IPS-NIHi11 (cell line): ENCODE measurements at places on chromosomes 4 and X.
A peak's percentile ranks its signal among the peaks of the same experiment; 100 is the strongest.

DNA sequence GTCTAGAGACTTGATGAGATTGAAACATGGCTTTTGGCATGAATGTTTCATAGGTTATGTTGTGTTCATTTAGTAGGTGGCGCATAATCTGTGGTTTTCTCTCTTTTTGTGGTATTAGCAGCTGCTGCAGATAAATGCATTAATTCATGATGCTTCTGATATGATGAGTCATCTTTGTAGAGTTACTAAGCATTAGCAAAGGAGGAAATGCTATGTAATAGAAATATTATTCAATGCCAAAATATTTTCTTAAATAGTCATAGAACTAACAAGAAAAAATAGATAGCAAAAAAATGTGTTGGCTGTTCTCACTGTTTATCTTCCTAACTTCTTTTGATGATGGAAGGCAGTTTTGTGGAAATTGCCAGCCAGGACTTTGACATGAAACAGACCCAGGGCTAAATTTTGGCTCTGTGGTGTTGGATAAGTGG lies 3.6 kb downstream of the ZXDB start:
- no peak for DNase-seq

DNA sequence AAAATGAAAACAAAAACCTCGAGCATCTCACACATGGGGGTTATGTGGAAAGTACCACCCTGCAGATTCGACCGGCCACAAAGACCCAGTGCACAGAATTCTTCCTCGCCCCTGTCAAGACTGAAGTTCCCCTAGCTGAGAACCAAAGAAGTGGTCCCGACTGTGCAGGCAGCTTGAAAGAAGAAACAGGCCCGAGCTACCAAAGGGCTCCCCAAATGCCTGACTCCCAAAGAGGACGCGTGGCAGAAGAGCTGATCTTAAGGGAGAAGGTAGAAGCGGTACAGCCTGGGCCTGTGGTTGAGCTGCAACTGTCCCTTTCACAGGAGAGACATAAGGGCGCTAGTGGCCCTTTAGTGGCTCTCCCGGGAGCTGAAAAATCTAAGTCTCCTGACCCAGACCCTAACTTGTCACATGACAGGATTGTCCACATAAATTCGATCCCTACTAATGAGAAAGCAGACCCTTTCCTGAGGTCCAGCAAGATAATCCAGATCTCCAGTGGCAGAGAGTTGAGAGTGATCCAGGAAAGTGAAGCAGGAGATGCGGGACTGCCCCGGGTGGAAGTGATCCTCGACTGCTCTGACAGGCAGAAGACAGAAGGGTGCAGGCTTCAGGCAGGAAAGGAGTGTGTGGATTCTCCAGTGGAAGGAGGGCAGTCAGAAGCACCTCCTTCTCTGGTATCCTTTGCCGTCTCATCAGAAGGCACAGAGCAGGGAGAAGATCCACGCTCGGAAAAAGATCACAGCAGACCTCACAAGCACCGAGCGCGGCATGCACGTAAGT lies 108.8 kb upstream of the MYOZ2 start:
- no peak for DNase-seq

- no peak for DNase-seq
Measured at GRCh38 chrX:148389629-148390028, 110.8 kb upstream of the AFF2 start.

- DNase-seq, result no peak
Measured at GRCh38 chr4:158513256-158513655, 8.4 kb upstream of the RXFP1 start.

DNA sequence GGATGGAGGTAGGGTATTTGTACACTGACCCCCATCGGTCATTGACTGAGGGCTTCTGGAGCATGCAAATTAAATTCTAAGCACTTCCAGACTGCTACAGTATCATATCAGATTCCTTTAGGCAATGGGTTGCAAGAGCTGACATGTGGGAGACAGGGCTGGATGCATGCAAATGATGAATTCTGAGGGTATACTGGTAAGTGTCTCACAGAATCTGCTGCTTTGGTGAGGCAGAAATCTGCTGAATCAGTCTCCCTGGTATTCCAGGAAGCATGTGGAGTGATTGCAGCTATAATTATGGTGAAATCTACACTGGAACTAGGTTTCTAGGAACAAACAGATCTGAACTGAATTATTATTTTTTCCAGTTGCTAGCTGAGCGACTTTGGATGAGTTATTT lies 684.9 kb upstream of the MAGEB2 start:
- no peak for DNase-seq

GRCh38 chrX:319579-320125 lies 1.1 kb upstream of the GTPBP6 start:
- DNase-seq, result no peak

GRCh38 chrX:115547448-115547847 lies 13.5 kb upstream of the PLS3 start:
- no peak for DNase-seq

DNA sequence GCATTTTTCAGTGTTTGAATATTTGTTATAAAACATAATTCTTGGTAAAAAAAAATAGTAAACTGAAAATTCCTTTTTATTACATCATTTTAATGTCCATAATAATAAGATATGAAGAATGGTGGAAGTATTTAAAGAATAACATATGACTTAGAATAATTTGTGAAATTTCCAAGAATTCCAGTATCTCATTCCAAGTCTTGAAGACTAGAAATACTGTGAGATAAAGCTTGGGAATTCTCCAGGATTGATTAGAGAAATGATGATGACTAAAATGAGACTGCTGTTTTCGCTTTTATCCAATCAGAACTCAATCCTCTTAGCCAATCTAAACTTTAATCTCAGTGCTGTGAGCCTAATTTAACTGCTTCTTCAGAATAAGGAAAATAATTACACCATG lies 184.2 kb upstream of the HCCS start:
- no peak for DNase-seq

DNA sequence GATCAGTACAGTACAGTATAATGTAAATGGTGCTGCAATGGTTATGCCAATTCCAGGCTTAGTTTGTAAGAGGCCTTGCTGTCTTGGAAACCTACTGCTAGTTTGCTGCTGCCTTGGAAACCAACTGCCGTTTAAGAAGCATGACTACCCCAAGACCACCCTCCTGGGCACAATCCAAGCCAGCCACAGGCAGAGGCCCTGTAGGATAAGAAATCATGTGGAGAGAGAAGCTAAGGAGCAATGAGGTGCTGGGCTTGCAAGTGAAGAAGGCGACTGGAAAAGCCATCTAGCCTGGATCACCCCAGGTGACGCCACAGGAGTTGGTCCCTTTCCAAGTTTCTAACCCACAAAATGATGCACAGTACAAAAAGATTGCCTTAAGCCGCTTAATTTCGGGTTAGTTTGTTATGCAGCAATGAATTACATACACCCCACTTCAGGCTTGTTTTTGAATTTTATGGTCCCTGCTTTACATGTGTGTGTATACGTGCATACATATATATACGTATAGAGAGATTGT lies 16.9 kb downstream of the ZFP42 start:
- peak; percentile 27 for DNase-seq

DNA sequence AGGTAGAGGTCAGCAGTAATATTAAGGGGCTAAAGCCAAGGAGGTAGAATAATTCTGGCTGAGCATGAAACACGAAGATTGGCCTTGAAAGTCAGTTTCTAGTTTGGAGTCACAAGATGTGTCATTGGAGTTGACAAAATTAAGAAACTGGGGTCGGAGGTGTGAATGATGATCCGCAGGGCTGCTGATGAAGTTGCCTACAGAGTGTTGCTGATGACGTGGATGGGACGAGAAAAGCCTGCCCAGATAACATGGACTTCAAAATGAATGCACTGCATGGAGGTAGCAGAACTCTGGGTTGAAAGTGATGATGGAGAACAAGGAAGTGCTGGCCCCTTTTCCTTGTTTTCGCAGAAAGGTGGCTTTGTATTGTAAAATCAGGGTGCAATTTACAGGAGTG lies 60.5 kb downstream of the DTHD1 start:
- DNase-seq, result no peak

- DNase-seq, result no peak
Measured at GRCh38 chr4:52606726-52607125, 52.4 kb downstream of the USP46 start.

DNA sequence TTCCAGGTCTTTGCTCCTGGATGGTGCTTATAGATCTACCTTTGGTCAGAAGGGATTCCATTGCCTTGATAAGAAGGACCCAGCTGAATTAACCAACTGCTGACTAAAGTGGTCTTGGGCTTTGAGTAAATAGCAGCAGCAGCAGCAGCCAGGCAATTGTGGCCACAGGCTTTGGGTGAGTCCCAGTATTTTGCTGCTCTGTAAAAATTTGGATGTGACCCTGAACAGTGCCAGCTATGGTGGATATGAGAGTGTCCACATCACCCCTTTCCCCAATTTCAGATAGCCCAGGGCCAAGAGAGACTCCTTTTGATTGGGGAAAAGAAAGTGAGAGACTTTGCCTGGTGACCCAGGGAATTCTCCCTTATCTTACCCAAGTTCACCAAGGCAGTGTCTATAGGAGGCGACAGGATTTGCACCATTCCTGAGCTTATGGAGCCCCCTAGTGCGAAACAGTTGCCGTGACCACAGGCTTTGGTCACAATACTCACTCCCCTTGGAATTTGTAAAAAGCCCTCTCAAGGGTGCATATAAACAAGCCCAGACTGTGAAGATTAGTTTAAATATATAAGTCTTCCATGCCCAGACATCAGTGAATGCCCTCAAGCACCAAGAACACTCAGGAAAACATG lies 518.0 kb downstream of the TMA16 start:
- peak; percentile 49 for DNase-seq

DNA sequence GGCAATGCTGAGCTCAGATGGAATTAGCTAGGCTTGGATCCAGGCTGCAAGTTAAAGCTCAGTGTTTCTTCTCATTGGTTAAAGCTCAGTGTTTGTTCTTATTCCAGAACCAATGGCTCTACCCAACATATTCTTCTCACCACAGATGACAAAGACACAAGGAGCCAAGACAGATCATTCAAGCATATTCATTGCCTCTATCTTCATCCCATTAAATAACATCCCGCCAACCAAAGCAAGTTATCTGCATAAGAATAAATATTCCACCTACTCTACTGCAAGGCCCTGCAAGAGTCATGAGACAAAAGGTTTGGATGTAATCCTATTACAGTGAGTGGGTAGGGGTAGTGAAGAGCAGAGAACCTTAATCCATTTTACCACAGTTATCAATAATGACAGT lies 766.5 kb downstream of the C4orf33 start:
- DNase-seq, result no peak

DNA sequence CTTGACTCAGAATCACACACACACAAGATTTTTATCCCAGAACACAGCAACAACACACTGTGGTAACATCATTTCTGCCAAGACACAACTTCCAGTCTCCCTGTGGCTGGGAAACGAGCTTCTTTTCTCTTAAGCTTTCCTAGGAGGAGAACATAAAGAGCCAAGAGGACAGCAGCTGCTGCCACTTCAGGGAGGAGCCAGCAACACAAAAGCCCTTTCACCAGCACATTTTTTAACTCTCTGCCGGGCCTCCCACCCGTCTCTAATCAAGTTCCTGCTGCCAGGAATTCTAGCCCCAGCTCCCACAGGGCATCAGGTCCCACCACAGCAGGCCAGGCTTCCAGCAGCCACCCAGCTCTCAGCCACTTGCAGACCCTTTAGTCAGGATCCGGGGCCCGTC lies 22.4 kb downstream of the FAT1 start:
- peak; percentile 82 for DNase-seq

- DNase-seq, result no peak
Measured at GRCh38 chr4:11232015-11232414, 196.7 kb downstream of the HS3ST1 start.

- no peak for DNase-seq
Measured at GRCh38 chrX:154761977-154762536, 607 bp upstream of the DKC1 start.

GRCh38 chr4:81723927-81724587 lies 252.3 kb upstream of the RASGEF1B start:
- no peak for DNase-seq
